ENCODE measurements at places on chromosomes 16 and 17.

- no peak for DNase-seq
Observed at GRCh38 chr16:68116256-68116867, 31.2 kb downstream of the NFATC3 start.

- no peak for DNase-seq
Observed at GRCh38 chr16:31496670-31497069, 11.5 kb downstream of the RUSF1 start.

GRCh38 chr17:74749279-74750038, 1.0 kb downstream of the NHERF1 start:
- no peak for DNase-seq

- no peak for DNase-seq
Observed at GRCh38 chr16:81647527-81647926, 131.6 kb upstream of the PLCG2 start.

DNA sequence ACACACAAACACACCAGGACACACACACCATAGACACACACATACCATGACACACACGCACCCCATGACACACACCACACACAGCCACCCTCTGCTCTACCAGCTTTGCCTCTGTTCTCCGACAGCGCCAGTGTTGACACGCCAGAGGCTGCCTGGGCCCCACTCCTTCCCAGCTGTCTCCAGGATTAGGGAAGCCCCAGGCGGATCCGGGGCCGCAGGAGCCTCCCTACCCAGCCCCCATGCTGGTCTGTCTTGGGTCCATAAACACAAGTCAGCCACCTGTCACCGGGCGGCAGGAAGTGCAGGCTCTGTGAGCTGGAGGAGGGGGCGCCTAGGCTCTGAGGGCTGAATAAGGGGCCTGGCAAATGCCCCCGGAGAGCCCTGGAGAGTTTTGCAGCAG, 10.5 kb downstream of the TBC1D16 start:
- no peak for DNase-seq

- no peak for DNase-seq
Observed at GRCh38 chr16:89052191-89052889, 41.3 kb upstream of the ACSF3 start.

GRCh38 chr17:30091771-30092170, 24.8 kb upstream of the NSRP1 start:
- no peak for DNase-seq

DNA sequence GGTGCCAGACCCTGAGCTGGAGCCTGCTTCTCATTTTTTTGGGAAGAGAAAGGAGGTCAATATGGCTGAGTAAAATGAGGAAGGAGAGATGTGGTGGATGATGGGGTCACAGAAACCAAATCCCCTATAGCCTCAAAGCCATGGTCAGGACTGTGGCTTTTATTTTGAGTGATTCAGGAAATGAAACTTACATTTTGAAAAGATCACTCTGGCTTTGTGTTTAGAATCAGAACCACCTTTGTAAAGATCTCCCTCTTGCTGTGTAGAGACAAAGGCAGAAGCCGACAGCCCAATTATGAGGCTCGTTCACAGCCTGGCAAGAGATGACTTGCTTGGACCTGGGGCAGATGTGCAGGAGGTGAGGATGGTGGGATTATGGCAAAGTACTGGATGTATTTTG, 121.6 kb upstream of the ANKFN1 start:
- DNase-seq, result no peak

GRCh38 chr16:19309178-19309577, 23.6 kb downstream of the CLEC19A start:
- no peak for DNase-seq

- DNase-seq, result peak; percentile 30
Observed at GRCh38 chr17:30824002-30824355, 513 bp downstream of the CRLF3 start.

- no peak for DNase-seq
Observed at GRCh38 chr17:54177606-54178308, 355.0 kb downstream of the KIF2B start.

DNA sequence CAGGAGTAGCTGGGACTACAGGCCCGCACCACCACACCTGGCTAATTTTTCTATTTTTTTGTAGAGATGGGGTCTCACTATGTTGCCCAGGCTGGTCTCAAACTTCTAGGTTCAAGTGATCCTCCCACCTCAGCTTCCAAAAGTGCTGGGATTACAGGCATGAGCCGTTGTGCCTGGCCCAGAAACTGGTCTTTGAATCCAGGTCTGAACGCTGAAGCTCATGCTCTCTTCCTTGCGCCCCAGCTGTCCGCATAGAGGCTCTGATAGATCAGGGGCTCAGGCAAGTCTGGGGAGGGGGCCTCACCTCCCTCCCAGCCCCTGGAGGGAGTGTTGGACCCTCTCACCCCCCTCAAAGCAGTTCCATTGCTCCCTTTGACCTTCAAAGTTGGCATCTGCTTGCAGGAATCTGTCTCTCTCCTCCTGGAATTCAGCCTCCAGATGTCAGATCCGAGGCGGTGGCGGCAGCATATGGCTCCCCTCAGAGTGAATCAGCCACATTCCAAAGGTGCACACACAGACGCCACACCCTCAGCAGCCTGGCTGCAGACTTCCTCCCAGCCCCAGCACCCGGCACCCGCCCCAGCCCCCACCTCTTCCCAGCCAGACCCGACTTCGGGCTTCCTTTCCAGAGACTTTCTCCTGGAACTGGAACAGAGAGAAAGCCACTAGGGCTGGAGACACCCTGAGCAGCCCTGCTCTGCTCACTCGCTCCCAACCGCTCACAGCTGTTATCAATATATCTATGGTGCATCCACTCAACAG, 16.9 kb upstream of the GLIS2 start:
- DNase-seq, result no peak

GRCh38 chr16:89422905-89423630, 67.3 kb downstream of the ANKRD11 start:
- peak; percentile 78 for DNase-seq

DNA sequence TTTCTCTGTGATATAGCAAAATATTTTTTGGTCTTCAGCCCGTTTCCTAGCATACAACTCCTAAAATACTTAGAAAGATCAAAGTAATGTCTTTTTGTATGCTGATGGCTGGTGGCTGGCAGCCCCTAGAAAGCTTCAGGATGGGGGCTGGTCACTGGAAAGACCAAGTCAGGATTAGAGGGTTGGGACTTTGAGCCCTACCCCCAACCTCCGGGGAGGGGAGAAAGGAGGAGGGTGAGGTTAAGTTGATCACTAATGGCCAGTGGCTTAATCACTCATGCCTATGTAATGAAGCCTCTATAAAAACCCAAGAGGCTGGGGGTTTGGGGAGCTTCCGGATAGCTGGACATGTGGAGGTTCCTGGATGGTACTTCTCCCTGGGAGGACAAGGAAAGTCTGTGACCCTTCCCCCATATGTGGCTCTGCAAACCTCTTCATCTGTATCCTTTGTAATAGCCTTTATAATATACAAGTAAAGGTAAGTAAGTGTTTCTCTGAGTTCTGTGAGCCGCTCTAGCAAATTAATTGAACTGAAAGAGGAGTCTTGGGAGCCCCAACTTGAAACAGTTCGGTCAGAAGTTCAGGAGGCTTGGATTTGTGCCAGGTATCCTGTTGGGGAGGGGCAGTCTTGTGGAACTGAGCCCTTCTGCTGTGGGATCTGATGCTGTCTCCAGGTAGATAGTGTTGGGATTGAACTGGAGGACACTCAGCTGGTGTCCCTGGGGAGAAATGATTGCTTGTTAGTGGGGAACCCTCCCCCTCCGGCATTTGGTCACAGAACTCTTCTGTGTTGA, 3.5 kb downstream of the SLC7A6 start:
- no peak for DNase-seq

- DNase-seq, result no peak
Observed at GRCh38 chr17:40025991-40026815, 11.0 kb downstream of the CSF3 start.

DNA sequence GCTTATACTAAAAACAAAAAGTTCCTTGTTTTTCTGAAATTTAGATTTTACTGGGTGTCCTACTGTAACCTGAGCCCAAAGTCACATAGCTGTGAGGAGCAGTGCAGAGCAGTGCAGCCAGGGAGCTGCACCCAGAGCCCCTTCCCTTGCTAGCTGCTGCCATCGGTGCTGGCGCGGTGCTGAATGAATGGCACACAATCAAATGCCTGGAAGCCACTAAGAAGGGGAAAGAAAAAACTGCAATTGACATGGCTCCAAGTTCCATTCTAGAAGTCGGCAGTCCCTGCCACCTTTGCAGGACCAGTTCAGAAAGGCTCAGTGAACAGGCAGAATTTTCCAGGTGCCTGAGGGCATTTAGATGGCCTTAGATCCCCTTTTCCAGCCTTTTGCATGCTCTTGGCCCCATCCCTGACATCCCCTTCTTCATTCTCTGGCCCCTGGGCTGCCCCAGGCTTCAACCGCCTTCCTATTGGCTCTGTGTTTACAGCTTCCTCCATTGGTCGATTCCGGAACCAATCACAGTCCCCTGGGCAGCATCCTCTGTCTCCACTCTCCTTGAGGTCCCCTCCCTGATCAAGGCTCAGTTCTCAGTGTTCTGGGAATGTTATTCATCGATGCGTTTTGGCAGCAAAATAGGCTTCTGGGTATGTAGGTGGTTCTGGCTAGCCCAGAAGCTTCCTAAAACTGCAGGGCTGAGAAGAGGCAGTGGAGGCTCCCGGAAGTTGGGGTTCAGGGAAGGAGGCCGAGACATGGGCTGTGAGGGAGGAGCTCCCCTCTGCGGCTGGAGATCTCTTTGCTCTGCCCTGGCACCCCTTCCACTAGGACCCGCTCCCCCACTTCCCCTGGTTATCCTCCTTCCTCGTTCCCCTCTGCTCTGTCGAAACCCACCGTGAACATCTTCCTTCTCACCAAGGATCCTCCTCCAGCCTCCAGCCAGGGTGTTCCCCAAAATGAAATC, 37.9 kb downstream of the ATP2C2 start:
- DNase-seq, result no peak

- no peak for DNase-seq
Observed at GRCh38 chr17:64964796-64965195, 45.5 kb upstream of the LRRC37A3 start.

- DNase-seq, result no peak
Observed at GRCh38 chr16:57204675-57205074, 18.5 kb downstream of the RSPRY1 start.

DNA sequence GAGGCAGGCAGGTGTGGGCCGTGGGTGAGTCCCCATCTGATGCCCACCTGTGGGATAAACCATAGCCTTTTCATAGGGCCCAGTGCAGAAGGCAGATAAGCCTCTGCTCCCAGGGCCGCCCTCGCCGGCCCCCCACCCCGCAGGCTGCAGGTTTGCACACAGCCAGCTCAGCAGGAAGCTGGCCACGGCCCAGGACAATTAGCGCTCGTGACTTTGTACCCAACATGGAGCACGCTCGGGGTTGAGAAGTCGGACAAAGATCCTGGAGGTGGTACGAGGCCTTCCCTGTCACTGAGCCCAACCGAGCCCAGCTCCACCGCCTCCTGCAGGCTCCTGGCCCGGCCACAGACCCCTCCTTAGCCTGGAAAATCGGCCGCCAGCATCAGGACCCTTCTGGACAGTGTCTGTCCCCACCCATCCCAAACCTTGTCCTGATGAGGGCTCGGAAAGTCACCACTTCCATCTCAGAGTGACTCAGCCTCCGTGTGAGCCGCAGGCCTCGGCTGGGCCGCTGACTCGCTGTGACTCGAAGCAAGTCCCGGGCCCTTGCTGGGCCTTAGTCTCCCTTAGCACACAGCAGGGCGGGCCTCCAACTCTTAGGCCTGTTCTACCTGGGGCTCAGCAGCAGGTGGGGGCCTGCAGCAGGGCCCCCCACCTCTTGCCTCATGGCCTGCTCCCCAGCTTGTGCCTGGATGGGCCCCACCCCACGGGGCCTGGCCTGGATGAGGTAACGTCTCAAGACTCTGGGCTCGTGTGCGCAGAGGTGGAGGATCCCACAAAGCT, 22.7 kb downstream of the FAM83G start:
- no peak for DNase-seq

- DNase-seq, result no peak
Observed at GRCh38 chr16:52203096-52203495, 343.8 kb downstream of the TOX3 start.

- no peak for DNase-seq
Observed at GRCh38 chr16:28846933-28847273, 755 bp upstream of the TUFM start.

DNA sequence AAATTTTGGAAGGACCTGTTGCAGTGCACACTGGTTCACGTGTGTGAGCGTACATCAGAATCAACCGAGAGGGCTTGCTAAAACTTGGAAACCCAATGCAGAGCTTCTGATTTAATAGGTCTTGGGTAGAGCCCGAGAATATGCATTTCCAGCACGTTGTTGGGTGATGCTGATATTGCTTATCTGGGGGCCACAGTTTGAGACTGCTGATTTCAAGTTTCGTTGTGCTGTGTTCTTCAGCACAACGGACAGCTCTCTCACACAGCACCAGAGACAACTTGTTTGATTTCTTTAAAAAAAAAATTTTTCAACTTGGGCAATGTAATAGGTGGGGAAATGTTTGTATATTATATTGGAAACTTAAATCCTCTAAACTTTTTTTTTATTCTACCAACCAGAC, 9.4 kb downstream of the OR4D2 start:
- DNase-seq, result no peak

DNA sequence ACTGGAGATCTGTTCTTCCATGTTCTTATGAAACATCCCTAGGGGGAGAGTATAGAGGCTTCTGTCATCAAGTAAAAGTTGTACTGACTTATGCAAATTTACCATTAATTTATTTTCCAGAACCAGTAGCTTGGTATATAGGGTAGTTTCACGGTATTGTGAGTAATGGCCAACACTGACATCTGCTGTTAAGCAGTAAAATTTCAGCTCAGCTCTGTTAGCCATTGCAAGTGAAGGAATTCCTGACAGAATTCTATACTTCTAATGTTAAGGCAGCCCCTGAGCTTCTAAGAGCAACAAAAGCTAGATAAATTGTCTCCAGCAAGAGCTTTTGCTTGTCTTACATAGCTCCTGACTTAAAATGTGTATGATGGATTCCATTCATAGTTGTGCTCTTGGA, 613.5 kb upstream of the C16orf82 start:
- no peak for DNase-seq

DNA sequence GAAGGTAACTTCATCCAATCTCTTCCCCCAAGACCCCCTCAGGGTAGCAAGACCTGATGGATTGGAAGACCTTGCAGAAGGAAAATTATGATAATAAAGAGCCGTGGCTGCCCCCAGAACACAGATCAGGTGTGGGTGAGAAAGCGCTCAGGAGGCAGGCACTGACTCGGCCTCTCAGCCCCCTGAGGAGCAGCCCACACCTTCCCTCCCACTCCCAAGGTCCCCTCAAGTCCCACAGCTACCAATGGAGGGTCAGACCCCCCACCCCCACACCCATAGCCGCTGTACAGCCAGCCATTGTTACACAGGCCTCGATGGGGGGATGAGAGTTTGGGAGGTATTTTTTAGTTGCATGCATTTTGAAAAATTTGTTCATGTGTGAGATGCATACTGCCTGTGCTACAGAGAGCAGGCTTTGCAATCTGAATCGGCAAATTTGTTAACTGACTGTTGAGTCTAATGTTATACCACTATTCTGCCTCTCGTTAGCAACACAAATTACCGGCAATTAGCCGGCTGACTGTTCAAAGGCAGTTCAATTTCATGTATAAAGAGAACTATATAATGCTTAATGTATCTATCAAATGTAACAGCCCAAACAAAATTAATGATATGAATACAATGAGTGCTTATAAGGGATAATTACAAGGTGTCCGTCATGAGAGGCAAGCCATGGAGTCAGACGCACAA, 211.7 kb downstream of the C16orf78 start:
- no peak for DNase-seq

GRCh38 chr17:6393351-6393952, 41.5 kb downstream of the AIPL1 start:
- DNase-seq, result no peak
